ENCODE measurements at places on chromosomes 1 and 21.

GRCh38 chr1:17831597-17831996, 76.5 kb downstream of the ACTL8 start:
- peak; percentile 67 for DNase-seq

DNA sequence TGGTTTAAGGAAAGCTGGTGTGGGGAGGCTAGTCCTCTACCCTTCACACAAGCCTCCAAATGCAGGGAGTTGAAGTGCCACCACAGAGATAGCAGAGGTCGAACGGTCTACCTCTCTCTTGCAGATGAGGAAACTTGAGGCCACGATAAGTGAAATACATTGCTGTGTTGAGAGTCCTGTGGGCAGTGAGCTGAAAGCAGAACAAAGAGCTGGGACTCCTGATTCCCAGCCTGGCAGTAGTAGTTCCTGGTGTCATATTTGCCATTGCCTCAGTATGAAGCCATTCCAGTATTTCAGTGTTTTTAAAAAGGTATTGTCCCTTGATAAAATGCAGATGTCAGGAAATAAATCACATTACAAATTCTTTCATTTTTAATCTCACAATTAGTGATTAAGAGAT, 28.6 kb downstream of the AK4 start:
- no peak for DNase-seq

GRCh38 chr1:232322162-232322734, 307.7 kb downstream of the SIPA1L2 start:
- no peak for DNase-seq

GRCh38 chr1:108200687-108201051, 526 bp upstream of the SLC25A24 start:
- peak; percentile 63 for DNase-seq

GRCh38 chr1:196651637-196652215, at the start of gene CFH:
Gene CFH (plus strand): TSS chr1:196652043. CDS start chr1:196652118, 75 bp downstream.
- peak; percentile 86 for DNase-seq

DNA sequence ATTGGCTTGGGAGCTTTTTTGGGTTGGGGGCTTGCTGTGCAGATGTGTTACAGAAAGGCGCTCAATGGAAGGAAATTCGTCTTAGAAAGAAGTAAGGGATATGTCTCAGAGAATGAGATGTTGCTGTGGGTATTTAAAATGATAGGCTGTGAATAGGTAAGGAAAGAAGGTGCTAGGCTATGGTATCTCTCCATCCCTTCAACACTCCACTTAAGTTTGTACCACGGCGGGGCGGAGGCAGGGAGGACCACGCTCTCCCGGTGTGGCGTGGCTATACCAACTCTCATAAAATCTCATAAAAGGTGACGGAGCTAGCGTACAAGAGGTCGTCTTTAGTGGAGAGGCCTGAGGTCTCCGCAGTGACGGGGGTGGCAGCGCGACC, 305 bp upstream of the RPS6KC1 start:
- no peak for DNase-seq

GRCh38 chr1:229133151-229133550, 137.8 kb upstream of the RAB4A start:
- no peak for DNase-seq

- DNase-seq: no peak
Measured at GRCh38 chr1:162660574-162660973, 28.3 kb downstream of the DDR2 start.

- DNase-seq: no peak
Measured at GRCh38 chr1:18486195-18486594, 5.5 kb downstream of the KLHDC7A start.

- no peak for DNase-seq
Measured at GRCh38 chr1:91619881-91620280, 119.2 kb downstream of the CDC7 start.

DNA sequence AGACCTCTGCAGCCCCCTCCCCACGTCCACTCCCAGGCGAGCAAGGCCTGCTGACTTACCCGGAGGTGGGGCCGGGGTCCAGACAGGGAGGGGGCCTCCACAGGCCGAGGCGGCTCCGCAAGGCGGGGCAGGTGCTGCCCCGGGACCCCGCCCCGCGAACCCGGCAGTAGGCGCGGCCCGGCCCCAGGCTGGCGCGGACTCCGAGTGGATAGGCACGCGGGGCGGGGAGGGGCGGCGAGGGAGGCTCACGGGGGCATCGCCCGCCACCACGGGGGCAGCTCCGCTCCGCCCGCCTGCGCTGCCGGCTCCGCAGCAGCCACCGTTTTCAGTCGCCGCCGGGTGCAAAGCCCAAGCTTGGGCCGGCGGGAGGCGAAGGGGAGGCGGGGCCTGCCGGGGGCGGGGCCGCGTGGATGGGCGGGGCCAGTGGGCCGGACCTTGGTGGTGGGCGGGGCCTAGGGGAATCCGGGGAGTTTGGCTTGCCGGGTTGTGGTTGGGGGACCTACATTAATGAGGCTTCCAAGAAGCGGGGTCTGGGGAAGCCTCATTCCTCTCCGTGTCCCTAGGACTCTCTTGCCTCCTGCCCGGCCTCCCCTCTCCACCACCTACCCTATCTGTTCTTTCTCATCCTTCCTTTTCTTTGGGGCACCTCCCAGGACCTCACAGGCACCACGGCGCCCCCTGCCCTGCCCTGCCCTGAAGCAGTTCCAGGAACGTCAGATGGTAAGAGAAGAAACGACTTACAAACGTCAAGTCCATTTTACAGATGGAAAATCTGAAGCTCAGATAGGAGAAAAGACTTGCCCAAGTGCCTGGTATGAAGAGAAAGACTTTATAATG, at the start of gene RIMS3:
RIMS3 (minus strand) TSS at position 348 of the 837 bp plus-strand sequence. CDS start 23,757 bp downstream, outside the sequence.
- DNase-seq: peak; percentile 51

- DNase-seq: no peak
Measured at GRCh38 chr1:230807029-230807428, 59.8 kb downstream of the CAPN9 start.

DNA sequence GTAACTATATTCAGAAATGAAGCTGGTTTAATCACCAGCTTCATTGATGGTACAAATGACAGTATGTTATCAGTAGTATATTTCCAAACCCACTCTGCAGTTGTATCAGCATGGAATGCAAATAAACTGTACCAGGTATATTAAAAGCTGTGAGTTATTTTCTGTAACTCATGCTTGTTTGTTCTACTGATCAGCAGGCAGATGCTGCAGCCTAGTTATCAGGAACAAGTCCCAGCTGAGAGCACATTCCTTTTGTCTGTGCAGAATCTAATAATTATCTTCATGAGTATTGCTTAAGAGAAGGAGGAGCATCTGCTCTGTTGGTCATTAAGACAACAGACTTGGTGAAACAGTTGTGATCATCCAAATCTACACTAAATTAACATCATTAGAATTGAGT, 1331.1 kb downstream of the MRPL39 start:
- DNase-seq: no peak

DNA sequence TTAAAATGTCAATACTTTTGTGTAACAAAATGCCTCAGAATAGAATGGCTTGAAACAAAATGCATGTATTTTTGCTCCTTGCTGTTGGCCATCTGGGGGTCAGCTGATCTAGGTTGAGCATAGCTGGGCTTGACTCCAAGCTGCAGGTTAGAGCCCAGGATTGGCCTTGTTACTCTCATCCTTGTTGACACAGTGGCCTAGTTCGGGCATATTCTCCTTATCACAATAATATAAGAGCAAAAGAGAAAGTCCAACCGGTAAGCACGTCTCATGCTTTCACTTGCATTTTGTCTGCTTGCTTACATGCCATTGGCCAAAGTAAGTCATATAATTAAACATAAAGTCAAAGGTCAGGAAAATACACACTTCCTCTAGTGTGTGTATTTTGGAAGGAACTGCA, 456.2 kb downstream of the KCNT2 start:
- DNase-seq: no peak
